ENCODE measurements at places on chromosomes 12 and 14. TPM values are rescaled to one million over a fixed set of nuclear protein-coding genes. Genes with fewer than 3 reads are reported as not detected.

The PROX2 gene
- not detected for total RNA-seq

The TAS2R30 gene
- total RNA-seq: 2.1 TPM

The MYF5 gene
- not detected for total RNA-seq

The CSRP2 gene
- 26.3 TPM for total RNA-seq

- no peak overlapping the region for H3K27ac ChIP-seq
- no peaks in the 10 kb centered on the region for H3K27me3 ChIP-seq
- H3K4me1 ChIP-seq: peaks cover 12% of the 10 kb centered on the region
- peak; percentile 82 for DNase-seq
Measured at GRCh38 chr12:116406529-116406928, 129.0 kb upstream of the MED13L start.

DNA sequence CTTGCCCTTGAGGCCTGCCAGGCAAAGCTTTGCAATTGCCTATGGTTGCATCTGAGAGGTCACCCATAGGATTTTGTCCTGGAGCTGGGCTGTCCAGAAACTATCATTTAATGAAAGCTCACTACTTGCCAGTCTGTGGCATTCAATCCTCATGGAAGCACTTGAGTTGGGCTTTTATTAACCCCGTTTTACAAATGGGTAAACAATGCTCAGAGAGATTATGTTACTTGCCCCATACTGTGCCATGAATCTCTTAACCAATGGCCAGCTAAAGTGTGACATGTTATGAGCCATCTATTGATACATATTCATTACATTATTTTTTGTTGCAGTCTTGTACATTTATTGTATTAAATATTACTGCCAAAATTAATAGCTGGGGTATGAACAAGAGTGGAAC, 35.9 kb downstream of the PDZRN4 start:
- H3K27ac ChIP-seq: no peak overlapping the region
- no peak for DNase-seq
- no peak overlapping the region for H3K4me3 ChIP-seq
- H3K4me1 ChIP-seq: no peaks in the 10 kb centered on the region
- no peaks in the 10 kb centered on the region for H3K27me3 ChIP-seq
- H3K36me3 ChIP-seq: no peaks in the 10 kb centered on the region

DNA sequence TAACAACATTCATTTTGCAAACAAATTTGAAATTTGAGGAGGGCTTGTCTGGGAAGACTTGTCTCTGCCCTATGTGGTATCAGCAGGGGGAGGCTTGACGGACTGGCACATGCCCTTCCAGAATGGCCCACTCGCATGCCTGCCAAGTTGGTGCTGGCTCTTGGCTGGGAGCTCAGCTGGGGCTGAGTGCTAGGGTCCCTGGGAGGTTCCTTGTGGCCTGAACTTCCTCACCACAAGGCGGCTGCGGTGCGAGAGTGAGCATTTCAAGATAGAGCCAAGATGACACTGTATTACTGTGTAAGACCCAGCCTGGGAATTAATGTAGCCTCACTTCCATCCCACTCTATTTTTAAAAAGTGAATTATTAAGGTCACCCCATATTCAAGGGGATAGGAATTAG, 271.6 kb upstream of the PLEKHG7 start:
- H3K36me3 ChIP-seq: no peaks in the 10 kb centered on the region
- H3K27ac ChIP-seq: no peak overlapping the region

- H3K4me3 ChIP-seq: peak overlapping the region; percentile 49
- no peaks in the 10 kb centered on the region for H3K36me3 ChIP-seq
- H3K27ac ChIP-seq: peak overlapping the region; percentile 99
- peaks cover 28% of the 10 kb centered on the region for H3K4me1 ChIP-seq
Measured at GRCh38 chr12:45725631-45726602, 3.6 kb upstream of the ARID2 start.

DNA sequence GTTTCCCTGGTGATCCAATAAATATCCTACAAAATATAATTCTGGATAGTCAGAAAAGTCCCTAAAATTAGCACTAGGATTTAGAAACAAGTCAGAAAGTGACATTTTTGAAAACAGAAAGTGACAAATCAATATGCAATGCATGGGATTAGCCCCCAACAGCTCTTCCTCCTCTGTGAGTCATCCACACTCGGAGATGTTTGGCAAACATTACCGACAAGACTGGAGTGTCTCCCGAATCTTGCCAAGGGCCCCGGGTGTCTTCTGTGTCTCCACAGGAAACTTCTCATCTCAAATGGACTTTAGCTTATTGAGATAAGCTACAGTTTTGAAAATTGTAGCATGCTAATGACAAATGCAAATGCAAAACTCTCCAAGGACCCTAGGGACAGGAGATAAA, 398.9 kb upstream of the CCDC196 start:
- no peak overlapping the region for H3K27ac ChIP-seq
- no peaks in the 10 kb centered on the region for H3K4me1 ChIP-seq
- H3K27me3 ChIP-seq: no peaks in the 10 kb centered on the region
- H3K4me3 ChIP-seq: no peak overlapping the region

- no peak overlapping the region for H3K4me3 ChIP-seq
- no peaks in the 10 kb centered on the region for H3K4me1 ChIP-seq
- no peaks in the 10 kb centered on the region for H3K27me3 ChIP-seq
Measured at GRCh38 chr14:34018564-34019244, 67.8 kb upstream of the EGLN3 start.
